ENCODE measurements at places on chromosomes 12 and 14.
A peak's percentile ranks its signal among the peaks of the same experiment; 100 is the strongest.

GRCh38 chr14:69957986-69958385 lies 78.8 kb downstream of the SMOC1 start:
- DNase-seq: no peak

DNA sequence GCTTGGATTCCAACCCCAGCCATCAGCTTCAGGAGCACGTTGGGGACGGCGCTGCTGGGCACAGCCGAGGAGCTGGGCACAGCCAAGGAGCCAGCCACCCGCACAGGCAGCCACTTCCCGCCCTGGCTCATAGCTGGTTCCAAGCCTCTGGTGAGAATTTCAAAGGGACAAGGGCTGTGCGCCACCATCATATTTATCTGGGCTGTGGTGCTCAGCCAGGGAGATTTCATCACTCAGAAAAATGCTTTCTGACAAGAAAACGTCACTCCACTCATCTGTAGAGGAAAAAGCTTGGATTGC lies 66.4 kb downstream of the GALNT9 start:
- no peak for DNase-seq

GRCh38 chr12:44381341-44381740 lies 494.8 kb downstream of the NELL2 start:
- no peak for DNase-seq

DNA sequence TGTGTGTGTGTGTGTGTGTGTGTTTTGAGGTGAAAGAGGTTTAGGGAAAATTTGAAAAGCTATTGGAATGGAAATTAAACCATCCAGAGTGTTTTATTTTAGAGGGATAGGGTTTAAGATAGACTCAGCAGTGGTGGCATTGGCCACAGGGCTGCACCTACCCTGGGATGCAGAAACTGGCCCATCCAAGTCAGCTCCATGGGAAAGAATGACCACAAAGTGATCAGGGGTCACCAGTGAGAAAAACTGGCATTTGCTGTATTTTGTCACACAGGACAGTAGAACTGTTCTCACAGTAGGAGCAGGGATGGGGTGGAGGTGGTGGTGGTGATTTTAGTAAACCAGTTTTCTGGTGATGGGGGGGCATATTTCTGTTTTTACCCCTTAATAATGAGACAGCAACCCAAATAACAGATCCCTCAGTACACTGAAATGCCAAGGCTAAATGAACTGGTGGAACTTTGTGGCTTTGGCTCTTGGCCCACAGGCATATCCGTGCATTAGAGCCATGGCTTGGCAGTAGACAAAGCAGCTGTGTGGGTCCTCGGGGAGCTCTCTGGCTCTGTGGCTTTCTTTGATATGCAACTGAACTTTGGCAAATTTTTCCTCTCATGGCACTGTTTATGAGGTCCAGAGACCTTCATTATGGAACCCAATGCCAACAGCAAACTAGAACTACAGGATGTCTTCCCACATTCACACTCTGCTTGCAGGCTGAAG lies 348.3 kb downstream of the ZFP36L1 start:
- DNase-seq: no peak

- peak; percentile 59 for DNase-seq
These were observed 23.6 kb downstream of the HSP90AA1 start for GRCh38 chr14:102063109-102063807.

DNA sequence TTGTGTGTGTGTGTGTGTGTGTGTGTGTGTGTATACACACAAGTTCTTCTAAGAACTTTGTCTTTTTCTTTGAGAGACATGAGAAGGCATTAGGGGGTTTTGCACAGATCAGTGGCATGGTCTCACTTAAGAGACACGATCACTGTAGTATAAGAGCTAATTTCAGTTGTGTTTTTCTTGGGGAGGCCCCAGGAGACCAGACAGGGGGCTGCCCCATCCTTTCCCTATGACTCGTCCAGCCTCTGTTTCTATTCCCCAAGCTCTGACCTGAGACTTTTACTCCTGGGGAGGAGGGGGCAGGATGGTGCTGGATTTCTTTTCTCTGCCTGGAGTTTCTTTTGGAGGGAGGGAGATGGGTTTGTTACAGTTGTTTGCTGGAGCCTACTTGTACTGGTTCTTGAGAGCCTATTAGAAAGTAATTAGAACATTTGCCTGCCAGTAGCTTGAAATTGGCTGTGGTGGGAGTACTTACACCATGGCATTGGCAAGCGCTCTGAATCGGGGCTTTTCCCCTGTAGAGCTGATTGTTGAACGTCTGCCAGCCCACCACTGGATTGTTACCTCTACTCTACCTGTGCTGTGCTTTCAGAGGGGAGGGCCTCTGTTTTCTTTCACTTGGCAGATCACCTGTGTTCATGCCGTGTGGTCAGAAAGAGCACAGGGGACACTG lies 109.5 kb downstream of the TSPAN9 start:
- DNase-seq: no peak

GRCh38 chr12:18242380-18243089 lies 18.8 kb upstream of the PIK3C2G start:
- no peak for DNase-seq

DNA sequence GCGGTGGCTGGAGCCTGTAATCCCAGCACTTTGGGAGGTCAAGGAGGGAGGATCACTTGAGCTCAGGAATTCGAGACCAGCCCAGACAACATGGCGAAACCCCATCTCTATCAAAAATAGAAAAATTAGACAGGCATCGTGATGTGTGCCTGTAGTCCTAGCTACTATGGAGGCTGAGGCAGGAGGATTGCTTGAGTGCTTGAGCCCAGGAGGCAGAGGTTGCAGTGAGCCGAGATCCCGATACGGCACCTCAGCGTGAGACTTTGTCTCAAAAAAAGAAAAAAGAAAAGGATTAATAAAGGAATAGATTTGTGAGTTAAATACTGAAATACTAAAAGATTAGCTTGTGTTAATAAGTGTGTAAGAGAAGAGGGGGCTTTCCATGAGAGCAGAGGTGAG lies 29.4 kb downstream of the RPGRIP1 start:
- DNase-seq: no peak

DNA sequence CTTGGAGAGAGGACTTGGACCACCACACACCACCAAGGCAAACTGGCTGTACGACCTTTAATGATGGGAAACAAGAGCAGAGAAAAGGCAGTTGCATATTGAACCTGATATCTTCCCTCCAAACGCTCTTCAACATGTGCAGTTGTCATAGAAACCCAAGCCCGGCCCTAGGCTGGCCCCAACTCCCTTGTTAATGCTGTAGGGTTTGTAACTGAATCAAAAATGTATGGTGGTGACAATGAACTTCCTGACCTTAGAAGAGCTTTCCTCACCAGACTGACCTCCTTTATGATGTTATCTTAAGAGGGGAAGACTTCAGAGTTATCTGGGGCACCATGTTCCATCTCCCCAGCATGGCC lies 12.3 kb downstream of the APOLD1 start:
- no peak for DNase-seq

GRCh38 chr14:88504602-88505001 lies 50.2 kb downstream of the PTPN21 start:
- DNase-seq: no peak

GRCh38 chr14:61476105-61476753 lies 154.8 kb downstream of the PRKCH start:
- no peak for DNase-seq

DNA sequence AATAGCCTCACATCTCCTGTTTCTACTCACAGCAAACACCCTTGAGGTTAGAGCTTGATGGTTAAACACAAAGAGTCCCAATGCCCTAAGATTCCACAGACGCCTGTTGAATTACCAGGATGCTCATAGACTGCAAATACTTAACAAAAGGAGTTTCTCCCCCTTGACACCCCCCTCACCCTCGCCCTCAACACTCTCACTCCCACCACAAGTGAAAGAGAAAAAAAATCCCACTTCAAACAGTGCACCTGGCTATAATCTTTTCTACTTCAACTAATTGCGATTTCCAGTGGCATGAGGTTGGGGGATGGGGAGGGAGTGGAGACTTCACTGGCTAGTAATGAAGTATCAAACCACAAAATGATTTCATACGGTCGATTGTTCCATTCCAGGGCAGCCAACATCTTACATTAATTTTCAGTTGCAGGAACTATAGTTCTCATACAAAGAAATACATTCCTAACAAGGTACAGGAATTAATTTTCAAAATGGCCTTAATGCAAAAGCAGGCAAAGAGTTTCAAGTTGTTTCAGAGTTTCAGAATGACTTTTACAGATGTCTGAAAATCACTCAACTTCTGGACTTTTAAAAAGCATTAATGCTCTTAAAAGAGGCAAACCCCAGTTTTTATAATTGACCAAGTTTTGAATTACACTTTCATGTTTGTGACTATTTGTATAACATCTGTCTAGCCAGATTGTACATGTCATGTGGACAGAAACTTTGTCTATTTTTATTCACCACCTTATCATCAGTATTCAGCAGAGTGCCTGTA lies 390.7 kb downstream of the C12orf75 start:
- no peak for DNase-seq

DNA sequence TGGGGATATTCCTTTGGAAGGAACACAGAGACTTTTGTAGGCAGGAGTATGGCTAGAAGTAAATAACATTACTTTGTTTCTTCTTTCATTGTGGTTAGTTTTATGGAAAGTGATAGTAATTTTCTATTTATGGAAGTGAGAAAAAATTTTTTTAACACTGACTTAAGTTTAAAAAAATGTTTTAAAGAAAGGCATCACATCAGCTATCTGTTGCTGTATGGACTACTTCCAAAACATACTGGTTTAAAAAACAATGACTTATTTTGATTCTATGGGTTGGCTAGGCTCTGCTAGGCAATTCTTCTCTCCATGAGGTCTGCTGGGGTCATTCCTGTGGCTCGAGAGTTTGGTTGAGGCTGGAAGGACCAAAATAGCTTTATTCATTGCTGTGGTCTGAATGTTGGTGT lies 31.7 kb upstream of the SLC38A2 start:
- no peak for DNase-seq

GRCh38 chr12:997505-997904 lies 6.5 kb downstream of the ERC1 start:
- DNase-seq: no peak

DNA sequence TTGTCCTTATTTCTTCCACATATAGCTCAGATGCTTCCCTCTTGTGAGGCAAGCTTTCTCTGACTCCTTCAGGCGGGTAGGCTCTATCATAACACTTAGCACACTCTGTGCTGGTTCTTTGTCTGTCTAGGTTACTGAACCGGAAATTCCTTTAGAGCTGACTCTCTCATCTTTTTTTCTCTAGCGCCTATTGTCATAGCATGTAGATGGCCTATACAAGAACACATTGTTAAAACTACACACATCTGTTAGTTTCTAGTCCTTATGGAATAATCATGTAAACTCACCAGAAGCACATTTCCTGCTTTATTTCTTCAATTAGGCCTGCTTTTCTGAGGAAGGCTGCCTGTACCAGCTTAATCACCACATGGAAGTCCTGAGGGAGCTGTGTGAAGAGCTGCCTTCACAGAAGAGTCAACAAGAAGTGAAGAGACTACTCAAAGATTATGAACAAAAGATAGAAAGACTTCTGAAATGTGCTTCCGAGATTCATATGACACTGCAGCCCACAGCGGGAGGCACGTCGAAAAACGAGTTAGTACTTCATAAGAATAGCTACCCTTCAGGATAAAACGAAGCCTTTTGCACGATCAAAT lies 143.9 kb downstream of the SYNE2 start:
- no peak for DNase-seq

DNA sequence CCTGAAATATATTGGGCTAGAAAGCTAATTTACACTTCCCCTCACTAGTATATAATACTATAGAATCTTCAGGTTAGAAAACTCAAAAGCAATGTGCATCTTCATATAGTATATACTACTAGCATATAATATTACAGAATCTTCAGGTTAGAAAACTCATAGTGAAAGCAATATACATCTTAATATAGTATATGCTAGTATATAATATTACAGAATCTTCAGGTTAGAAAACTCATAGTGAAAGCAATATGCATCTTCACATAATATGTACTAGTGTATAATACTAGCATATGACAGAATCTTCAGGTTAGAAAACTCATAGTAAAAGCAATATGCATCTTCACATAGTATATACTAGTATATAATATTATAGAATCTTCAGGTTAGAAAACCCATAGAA lies 329.6 kb downstream of the ZFP36L1 start:
- no peak for DNase-seq

All from stimulated activated CD8-positive, alpha-beta memory T cell treated with anti-CD3 and anti-CD28 coated beads, Interleukin-15, amount 100 ng/mL, for 48 hours (primary cell).